Ovary (tissue), 10 donors: ENCODE measurements at places on chromosomes 5 and 9. TPM values are rescaled to one million over a fixed set of nuclear protein-coding genes. Genes with fewer than 3 reads are reported as not detected.

DNA sequence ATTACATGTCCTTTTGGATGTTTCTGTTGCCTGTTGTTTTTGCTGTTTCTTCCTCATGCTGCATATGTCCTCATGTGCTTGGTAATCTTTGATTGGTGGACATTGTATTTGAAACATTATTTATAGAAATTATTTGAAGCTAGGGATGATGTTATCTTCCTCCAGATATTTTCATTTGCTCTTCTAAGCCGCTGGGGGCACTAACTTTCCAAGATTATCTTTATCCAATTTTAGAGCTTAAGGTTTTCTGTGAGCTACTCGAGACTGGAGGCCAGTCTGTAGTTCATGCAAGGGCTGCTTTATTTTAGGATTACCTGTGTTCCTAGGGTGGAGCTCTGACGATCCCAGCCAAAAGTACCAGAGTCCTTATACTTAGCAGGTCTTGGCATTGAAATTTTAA is 40.9 kb downstream of the STX17 start:
- no peak overlapping the region for H3K4me3 ChIP-seq
- H3K27me3 ChIP-seq = no peaks in the 10 kb centered on the region
- H3K36me3 ChIP-seq = no peaks in the 10 kb centered on the region
- DNase-seq = no peak
- no peaks in the 10 kb centered on the region for H3K4me1 ChIP-seq

DNA sequence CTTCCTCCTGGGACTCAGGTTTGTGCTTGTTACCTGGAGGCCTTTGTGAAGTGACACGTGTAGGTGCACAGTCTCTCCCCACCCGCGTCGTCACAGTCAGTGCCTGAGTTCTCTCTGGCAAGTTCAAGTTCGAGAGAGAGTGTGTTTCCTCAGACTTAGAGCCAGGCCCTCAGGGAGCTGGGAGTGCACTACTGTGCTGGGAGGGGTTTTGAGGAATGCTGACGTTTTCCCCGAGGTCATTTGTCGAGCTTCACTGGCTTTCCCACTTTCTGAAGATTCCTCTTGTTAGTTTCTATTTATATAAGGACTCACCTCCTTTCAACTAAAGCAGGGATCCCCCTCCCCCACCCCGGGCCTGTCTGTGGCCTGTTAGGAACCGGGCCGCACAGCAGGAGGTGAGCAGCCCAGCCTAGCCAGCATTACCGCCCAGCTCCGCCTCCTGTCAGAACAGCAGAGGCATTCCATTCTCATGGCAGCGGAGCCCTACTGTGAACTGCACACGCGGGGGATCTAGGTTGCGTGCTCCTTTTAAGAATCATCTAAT is 209.2 kb downstream of the DIRAS2 start:
- no peaks in the 10 kb centered on the region for H3K36me3 ChIP-seq
- no peak overlapping the region for H3K27ac ChIP-seq
- no peaks in the 10 kb centered on the region for H3K27me3 ChIP-seq
- no peak overlapping the region for H3K4me3 ChIP-seq
- no peak for DNase-seq
- H3K4me1 ChIP-seq = no peaks in the 10 kb centered on the region

Gene HSPB3
- 1.2 TPM for total RNA-seq

- H3K4me1 ChIP-seq = no peaks in the 10 kb centered on the region
- H3K4me3 ChIP-seq = no peak overlapping the region
- no peaks in the 10 kb centered on the region for H3K36me3 ChIP-seq
- no peaks in the 10 kb centered on the region for H3K27me3 ChIP-seq
- DNase-seq = no peak
- H3K27ac ChIP-seq = no peak overlapping the region
These were observed 138.8 kb upstream of the CD180 start for GRCh38 chr5:67335426-67335825.
